ENCODE measurements at places on chromosomes 5 and 9.

GRCh38 chr9:1879501-1879900 lies 135.6 kb upstream of the SMARCA2 start:
- DNase-seq, result no peak

DNA sequence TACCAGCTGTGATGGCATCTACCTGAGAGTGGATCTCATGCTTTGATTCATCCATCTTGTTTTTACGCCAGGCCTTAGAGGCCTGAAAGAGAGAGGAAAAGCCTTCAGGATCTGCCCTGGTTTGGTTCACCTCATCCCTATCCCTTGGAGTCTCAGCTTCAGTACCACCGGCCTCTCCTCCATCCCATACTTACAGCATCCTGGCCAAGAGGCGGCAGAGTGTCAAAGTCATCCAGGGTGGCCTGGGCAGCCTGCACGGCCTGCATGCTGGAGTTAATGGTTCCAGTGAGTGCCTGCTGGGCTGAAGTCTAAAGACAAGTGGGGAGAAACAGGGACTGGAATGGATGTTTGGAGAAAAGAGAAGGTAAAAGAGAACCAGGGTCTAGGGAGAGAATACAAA lies 12.4 kb downstream of the TLN1 start:
- no peak for DNase-seq

- no peak for DNase-seq
Observed at GRCh38 chr9:37202091-37202490, 81.7 kb downstream of the ZCCHC7 start.

DNA sequence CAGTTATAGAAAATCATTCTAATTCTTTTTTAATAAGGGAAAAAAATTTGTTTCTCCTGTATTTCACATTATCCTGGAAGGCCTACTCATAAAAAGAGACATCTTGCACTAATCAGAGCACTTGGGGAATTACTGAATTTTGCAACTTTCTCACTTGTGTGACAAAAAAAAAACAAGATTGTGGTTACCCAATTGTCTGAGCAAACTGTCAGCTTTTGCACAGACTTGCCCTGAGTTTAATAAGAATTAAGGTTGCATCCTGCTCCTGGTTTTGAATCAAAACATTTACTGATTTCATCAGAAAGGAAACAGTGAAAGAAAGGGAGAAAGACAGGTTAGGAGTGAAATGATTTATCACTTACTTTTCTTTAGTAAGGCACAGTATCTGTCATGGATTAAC lies 10.6 kb upstream of the SH3RF2 start:
- DNase-seq, result no peak

GRCh38 chr5:16871746-16872339 lies 64.2 kb downstream of the MYO10 start:
- DNase-seq, result no peak

DNA sequence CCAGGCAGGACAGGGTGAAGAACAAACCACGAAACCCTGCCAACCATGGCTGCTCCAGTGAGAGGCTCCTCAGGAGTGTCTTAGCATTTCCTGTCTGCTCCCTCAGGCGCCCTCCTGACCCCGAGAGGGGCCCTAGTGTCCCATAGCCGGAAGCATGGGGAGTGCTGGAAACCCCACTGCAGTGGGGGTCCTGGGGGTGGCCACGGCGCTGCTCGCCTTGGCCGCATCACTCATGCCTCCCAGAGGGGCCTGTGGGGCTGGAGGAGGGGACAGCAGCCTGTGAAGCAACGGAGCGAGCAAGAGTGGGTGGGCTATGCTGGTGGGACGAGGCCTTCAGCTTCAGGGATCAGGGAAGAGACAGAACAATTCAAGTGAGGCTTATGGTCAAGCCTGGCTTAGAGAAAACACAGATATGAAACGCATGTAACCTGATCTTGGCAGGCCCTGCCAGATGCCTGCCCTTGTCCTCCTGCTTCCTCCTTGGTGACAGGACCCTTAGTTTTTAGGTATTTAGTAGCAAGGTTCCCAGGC lies 219.1 kb downstream of the FANCC start:
- DNase-seq, result no peak

DNA sequence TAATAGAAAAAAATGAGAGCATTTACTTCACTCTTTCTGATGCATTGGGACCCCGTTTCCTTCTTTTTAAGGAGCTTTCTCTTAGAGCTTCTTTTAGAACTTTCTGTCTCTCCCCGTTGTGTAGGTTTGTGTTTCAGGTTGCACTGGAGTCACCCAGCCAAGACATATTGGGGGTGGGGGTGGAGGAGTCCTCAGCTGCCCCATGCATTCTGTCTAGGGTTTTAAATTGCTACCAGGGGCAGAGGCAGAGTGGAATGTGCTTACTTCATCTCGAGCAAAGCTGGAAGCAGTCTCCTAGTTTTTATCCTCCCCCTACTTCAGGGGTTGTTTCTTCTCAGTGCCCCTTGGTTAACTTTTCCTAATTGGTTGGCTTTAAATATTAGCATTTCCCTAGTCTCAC lies 9.4 kb downstream of the OR2K2 start:
- no peak for DNase-seq

- DNase-seq, result no peak
Observed at GRCh38 chr5:43412156-43412555, at the start of gene CCL28. Gene CCL28, minus strand, starts transcription at chr5:43412391. Its CDS starts 75 bp downstream, at chr5:43412316.

DNA sequence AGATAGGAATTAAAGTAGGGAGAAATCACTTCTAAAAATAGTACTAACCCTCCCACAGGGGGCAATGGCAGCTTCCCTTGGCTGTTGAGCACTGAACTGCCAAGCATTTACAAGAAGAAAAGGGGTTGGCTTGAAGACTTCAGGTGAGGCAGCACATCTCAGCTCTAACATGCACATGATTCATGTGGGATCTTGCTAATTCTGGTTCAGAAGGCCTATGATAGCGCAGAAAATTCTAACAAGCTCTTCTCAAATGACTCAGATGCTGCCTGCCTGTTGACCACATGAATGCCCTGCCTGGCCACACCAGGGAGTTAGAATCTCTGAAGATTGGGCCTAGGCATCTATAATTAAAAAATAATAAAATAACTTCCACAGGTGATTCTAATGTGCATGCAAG lies 22.6 kb downstream of the CD180 start:
- DNase-seq, result no peak

DNA sequence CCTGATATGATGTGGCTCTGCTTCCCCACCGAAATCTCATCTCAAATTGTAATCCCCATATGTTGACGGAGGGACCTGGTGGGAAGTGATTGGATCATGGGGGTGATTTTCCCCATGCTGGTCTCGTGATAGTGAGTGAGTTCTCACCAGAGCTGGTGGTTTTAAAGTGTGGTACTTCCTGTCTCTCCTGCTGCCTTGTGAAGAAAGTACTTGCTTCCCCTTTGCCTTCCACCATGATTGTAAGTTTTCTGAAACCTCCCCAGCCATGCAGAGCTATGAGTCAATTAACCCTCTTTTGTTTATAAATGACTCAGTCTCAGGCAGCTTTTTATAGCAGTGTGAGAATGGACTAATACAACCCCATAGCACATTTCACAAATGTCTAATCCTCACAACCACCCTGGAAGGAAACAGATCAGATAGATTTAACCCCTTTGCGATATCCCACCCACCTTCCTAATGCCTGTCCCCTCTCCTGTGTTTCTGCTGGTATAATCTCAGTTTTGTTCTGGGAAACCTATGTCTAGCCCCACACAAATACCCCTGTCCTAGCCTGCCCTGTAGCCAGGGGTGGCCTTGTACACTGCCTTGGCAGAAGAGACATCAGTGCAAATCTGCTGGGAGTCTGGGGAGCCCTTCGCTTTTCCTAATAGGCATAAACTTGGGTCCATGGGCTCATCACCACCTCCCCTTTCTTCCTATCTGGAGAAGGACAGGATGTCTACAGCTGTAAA lies 157.0 kb upstream of the RAI14 start:
- no peak for DNase-seq

GRCh38 chr9:126565336-126566128 lies 48.2 kb upstream of the LMX1B start:
- no peak for DNase-seq

Data from hindlimb muscle (tissue), 1 donor.